NCI-H2171 (cell line): ENCODE measurements at places on chromosomes 6 and 20.

DNA sequence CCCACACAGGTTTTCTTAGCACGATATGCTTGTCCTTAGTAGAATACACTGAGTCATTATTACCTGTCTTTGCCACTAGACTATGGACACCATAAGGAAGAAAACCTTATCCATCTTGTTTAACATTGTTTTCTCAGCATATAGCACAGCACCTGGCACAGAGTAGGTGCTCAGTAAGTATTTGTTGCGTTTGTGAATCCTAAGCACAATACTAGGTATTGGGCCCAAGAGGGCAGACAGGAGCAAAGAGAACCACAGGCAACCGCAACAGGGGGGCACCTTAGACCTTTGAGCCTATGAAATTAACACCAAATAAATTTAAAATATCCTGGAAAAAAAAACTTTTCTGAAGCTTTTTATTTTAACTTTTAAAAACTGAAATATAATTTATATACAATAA lies 3.7 kb upstream of the NCOA6 start:
- DNase-seq, result no peak

DNA sequence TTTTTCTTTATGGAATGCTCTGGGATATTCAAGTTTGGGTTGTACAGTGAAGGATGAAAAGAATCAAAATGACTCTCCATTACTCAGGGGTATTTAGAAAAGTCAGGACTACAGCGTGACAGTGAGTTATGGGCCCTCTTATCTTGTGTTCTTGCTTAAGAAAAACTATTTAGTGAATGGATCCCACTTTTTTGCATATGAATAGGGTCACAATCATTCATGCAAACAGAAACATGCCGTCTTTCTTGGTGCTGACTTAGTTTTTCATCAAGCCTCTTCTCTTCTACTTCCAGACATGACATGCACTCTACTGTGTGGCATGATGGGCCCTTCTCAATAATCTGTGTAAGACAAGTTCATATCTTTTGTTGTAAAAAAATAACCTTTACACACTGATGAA lies 488.4 kb upstream of the MMS22L start:
- DNase-seq, result no peak

DNA sequence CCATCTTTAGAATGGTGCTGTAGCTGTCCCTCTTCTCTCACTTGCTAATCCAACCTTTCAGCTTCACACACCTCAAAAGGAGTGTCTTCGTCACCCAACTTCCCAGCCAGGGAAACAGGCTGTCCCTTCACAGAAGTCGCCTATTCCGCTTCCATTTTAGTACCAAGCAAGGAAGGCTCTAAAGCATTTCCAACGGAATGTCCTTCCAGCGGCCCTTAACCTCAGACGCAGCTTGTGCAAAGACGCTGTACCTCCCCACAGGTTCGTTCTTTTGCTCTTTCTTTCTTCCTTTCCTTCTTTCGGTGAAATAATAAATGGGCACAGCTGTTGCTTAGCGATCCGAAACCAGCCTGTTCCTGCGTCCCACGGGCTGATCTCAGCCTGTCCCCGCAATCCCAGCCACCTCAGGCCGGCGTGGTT lies 1.5 kb downstream of the PTPRT start:
- DNase-seq, result no peak

- DNase-seq, result peak; percentile 94
Measured at GRCh38 chr20:48275286-48276020, 490.2 kb upstream of the SULF2 start.

DNA sequence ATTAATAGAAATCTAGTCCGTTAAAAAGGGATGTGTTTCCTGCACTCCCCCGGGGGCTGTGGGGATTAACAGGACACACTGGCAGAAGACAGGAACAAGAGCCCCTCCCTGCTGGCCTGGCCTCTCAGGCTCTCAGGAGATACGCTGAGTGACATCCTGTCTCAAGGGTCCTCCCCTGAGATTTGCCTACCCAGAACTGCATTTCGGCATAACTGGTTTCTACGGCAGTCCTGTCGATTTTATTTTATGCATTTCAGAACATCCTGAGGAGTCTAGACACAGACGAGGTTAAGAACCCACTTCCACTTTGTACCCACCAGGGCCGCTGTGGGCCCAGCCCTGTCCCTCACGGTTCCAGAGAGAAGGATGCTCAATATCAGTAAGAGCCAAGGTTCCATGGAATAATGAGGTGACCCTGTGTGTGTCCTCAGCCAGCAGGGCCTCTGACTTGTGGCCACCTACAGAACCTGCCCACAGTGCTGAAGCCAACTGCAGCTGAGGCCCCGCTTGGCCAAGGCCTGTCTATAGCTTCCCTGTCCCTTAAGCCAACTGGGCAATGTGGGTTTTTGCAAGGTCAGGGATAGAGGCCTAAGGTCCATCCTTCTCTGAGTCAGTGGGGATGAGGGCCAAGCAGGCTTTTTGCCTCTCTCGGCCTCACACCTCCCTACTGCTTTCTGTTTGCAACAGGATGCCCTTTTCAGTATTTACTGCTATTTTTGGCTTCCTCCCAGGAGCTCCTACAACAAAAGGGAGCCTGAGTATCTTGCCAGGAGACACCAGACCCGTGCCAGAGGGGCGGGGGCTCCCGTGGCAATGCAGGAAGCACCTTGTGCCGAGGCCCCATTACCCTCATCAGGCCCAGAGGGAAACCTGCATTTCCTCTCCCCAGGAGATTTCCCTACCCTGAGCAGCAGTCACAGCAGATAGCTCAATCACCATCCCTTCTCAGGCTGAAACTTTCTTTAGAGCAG lies 14.7 kb downstream of the UQCC2 start:
- DNase-seq, result peak; percentile 10

DNA sequence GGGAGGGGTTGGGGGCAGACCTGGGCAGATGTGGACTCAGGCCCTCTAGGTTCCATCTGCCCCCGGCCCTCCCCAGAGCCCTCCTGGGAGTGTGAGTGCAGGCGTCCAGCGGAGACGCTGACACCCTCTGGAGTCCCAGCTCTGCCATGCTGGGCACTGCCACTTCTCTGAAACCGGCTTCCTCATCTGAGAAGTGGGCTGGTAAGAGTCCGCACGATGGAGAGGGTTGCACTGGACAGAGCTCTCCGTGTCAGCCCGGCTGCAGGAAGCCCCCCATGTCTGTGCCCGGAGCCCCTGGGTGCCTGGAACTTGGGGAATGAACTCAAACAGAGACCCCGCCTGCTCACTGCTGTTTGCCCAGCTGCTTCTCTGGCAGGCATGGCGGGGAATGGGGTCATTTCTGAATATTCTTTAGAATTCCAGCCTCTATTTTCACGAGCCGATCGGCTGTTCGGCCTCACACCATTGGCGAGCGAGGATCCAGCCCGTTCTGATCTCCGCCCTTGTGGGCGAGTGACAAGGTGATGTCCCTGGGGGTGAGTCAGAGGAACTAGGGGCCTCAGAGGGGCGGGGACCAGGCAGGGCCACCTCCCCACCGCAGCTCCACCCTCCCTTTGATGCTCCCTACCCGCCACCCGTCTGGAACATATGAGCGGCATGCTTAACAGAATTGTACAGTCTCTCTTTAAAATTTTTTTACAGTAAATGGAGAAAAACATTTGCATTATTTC lies 47.8 kb upstream of the GATA5 start:
- no peak for DNase-seq

GRCh38 chr6:41548841-41549642 lies 2.9 kb downstream of the FOXP4 start:
- no peak for DNase-seq

DNA sequence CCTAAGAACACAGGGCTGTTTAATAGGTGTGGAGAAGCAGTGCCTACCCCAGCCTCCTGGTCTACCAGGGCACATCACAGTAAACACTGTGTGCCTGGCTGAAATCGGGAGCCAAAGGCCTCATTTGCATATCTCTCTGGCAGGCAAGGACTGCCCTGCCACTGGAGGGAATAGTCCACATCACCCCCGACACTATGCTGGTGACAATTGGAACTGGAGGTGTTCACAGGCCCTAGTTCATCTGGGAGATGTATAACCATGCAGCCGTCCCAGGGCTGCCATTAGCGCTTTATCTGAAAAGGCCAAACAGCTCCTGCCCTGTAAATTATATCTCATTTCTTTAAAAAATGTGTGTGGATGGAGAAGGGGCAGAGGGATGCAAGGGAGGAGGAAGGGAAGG lies 150.3 kb downstream of the LINC00237 start:
- DNase-seq, result no peak

GRCh38 chr20:54017846-54018245 lies 52.5 kb downstream of the BCAS1 start:
- no peak for DNase-seq

GRCh38 chr6:167152862-167153261 lies 4.9 kb downstream of the GPR31 start:
- no peak for DNase-seq

GRCh38 chr6:131001111-131001736 lies 61.8 kb downstream of the EPB41L2 start:
- no peak for DNase-seq

GRCh38 chr6:158991017-158991723 lies 8.8 kb downstream of the RSPH3 start:
- DNase-seq, result no peak

- DNase-seq, result peak; percentile 72
Measured at GRCh38 chr20:33576432-33577125, 85.5 kb upstream of the C20orf144 start.

- no peak for DNase-seq
Measured at GRCh38 chr6:106117579-106117978, 31.4 kb downstream of the PRDM1 start.

- peak; percentile 26 for DNase-seq
Measured at GRCh38 chr20:10190456-10190855, 28.2 kb upstream of the SNAP25 start.

- no peak for DNase-seq
Measured at GRCh38 chr20:10558635-10559187, 115.1 kb downstream of the JAG1 start.

DNA sequence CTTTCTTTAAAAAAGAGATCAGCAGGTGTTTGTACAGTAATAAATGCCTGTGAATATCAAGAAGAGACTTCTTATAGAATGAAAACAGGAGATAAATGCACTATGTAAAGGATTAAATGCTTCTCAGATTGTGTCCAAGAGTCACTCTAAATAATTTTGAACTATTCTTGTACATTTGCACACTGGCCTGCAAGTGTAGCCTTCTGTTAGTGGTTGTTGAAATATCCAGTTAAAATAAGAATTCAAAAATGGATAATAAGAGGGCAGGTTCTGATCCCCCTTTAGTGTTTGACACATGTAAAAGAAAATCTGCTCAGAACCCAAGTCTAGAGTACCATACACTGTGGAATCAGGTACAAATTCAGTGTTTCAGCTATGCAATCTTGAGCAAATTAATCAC lies 91.9 kb downstream of the BCAS1 start:
- no peak for DNase-seq

DNA sequence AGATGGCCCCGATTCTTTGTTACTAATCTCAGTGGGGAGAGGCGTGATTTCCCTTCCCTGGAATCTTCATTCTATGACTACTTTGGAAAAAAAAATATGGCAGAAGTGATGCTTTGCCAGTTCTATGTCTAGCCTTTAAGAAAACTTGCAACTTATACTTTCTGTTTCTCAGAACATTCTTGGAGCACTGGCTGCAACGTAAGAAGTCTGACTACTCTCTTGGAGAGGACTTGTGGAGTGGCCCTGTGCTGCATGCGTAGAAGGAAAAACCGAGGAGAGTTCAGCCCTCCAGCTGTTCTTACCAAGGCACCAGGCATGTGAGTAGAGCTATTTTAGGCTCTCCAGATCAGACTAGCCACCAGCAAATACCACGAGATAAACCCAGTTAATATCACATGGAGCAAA lies 77.6 kb upstream of the STXBP5 start:
- DNase-seq, result no peak

GRCh38 chr6:35351422-35351821 lies 9.1 kb downstream of the PPARD start:
- DNase-seq, result no peak

DNA sequence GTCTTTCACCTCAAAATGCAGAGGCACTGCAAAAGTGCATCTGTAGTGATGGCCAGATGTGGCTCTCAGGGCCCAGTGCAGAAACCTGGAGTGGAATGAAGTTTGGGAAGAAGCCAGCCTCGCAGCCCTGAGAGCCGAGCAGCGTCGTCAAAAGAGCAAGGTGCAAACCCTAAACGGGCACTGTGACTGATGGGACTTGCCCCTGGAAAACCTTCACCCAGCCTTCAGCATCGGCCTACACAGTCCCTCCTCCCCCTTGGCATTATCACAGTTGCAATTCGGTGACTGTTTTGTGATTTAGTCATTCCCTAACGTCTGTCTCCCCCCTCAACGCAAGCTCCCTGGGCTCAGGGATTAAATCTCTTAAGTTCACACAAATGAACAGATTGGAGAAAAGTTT lies 38.6 kb downstream of the TAF4 start:
- DNase-seq, result no peak

GRCh38 chr6:54846243-54846856 lies at the start of gene FAM83B:
Gene FAM83B (plus strand): TSS chr6:54846771. CDS start chr6:54870247, 23,476 bp downstream.
- DNase-seq, result no peak

- DNase-seq, result no peak
Measured at GRCh38 chr6:17859846-17860245, 127.6 kb downstream of the KIF13A start.

DNA sequence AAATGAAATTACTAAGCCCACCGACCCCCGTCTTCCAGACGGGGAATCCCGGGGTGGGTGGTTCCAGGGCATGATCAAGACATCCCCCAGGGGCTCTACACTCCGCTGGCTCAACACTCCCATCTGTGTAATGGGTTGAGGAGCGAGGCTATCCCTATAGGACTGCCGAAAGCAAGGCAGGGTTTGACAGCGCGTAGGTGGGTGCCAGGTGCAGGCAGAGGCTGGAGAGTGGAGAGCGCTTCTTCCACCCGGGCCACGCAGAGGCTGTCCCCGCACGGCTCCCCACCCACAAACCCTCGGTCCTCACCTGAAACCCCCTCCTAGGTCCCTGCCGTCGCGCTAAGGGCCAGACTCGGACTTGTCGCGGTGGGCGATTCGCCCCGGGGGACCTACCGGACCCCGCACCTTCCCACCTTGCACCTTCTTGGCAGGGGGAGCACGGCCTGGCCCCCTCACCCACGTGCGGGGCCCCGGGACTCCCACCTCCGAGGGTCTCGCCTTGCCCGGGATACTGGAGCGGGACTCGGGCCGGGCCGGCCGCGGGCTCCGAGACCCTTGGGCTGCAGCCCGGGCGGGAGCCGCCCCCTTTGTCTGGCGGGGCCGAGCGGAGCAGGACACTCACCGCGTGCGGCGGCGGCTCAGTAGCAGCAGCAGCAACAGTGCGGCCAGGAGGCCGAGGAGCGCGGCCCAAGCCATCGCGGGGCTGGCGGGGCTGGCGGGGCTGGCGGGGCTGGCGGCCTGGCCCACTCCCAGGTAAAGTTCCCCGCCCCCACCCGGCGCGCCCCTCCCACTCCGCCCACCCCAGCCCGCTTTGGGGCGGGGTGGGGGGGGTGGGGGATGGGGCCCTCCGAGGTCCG lies at the start of gene PTGIS:
Gene PTGIS (minus strand): TSS at position 717 of the 857 bp plus-strand sequence. CDS start 21 bp downstream, at position 696.
- DNase-seq, result no peak

- no peak for DNase-seq
Measured at GRCh38 chr6:130366107-130367005, 539 bp downstream of the TMEM200A start.

GRCh38 chr6:2245103-2245876 lies at the start of gene GMDS:
Gene GMDS (minus strand): TSS chr6:2245605.
- peak; percentile 81 for DNase-seq

DNA sequence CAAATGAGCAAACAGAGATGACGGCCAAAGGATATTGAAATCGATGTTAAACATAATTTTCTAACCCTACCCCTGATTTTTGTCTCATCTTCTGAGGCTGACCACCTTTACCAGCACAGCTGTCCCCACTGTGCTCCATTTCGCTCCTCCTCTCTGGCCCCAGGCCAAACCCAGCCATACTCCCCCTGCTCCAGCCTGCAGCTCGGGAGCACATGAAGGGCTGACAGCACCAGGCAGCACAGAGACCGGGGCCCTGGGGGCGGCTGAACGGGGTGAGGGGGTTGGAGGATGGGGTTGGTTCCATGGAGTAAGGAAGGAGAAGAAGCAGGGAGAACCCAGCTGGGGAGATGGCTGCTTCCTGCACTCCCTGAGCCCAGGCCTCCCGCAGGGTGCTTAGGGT lies 3.2 kb upstream of the NCR2 start:
- no peak for DNase-seq
